AG09319 (cell line): ENCODE measurements at places on chromosomes 2 and 18.

GRCh38 chr2:78989051-78989450 is 36.5 kb upstream of the REG3G start:
- no peak for DNase-seq

DNA sequence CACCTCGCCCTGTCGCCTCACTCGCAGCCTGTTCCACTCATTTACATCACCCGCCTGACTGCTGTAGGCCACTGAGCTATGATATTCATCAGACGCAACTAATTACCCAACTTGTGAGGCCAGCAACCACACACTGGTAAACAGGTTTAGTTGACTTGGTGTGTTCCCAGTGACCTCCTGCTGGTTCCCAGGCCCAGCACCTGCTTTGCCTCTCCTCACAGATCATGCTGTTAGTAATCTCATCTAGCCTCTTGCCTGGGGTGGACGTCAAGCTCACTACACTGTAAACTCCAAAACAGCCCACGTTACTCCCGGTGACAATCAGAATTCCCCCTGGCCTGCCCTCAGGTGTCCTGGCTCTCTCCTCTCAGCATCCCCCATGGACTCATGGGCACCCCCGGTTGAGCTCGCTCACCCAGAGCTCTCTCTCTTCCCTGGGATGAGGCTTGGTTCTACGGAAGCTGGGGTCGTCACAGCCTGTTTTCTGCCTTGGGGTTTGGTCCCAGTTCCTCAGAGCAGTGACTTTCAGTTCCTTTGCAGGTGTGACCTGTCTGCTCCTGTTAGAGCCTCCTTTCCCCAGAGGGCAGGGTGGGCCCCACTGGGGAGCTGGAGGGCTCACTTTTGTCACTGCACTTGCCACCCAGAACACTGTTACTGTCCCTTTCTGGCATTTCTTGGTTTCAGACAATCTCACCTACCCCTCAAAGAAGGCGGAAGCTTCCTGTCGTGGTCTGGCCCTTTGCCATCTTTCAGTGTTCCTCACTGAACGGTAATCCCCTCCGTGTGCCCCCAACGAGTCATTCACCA is 40.3 kb downstream of the INPP5D start:
- DNase-seq = no peak

GRCh38 chr2:33042819-33043218 is 96.1 kb downstream of the LTBP1 start:
- DNase-seq = no peak

DNA sequence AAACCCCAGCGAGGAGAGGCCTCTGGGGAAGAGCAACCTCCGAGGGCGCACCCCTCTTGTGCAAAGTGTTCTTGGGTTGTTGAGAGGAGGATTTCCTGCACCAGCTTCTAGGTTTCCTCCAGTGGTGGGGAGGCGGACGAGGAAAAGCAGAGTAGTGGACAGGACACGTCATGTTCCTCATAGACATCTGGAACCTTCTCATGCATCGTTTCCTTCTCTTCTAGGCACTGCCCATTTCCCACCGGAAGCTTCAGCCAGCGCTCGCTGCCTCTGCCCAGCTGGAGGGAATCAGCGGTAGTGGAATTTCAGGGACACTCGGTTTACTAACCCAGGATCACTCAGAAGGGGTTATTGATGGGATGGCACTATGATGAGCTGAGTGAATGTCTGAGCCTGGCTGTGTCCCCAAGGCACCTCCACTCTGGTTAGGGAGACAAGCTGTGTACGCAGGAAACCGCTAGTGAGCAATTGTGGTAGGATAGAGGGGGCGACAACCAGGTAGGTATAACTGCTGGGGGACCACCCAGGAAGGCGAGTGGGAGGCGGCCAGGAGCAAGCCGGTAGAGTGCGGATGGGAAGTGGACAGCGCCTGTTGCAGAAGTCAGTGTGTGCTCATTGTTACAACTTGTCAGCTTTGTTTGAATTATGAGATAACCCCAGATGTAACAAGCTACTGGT is 960 bp upstream of the APOB start:
- DNase-seq = no peak

GRCh38 chr2:228516019-228516418 is 334.5 kb upstream of the SPHKAP start:
- no peak for DNase-seq

GRCh38 chr18:78510636-78511035 is 469.0 kb upstream of the SALL3 start:
- no peak for DNase-seq

GRCh38 chr18:45926085-45926484 is 41.0 kb downstream of the EPG5 start:
- DNase-seq = no peak
